ENCODE measurements at places on chromosomes 2 and 18. TPM values are rescaled to one million over a fixed set of nuclear protein-coding genes. Genes with fewer than 3 reads are reported as not detected.

SEMA4F gene
- total RNA-seq: 10.8 TPM

YES1 gene
- total RNA-seq: 48.5 TPM

- no peaks in the 10 kb centered on the region for H3K36me3 ChIP-seq
- H3K27ac ChIP-seq: no peak overlapping the region
- H3K27me3 ChIP-seq: no peaks in the 10 kb centered on the region
- no peaks in the 10 kb centered on the region for H3K4me1 ChIP-seq
- no peak for DNase-seq
Measured at GRCh38 chr2:158777077-158777476, 18.0 kb upstream of the DAPL1 start.

GRCh38 chr2:191031256-191031655 lies 17.3 kb upstream of the STAT1 start:
- H3K27me3 ChIP-seq: no peaks in the 10 kb centered on the region
- H3K27ac ChIP-seq: no peak overlapping the region
- no peak overlapping the region for H3K4me3 ChIP-seq

DNA sequence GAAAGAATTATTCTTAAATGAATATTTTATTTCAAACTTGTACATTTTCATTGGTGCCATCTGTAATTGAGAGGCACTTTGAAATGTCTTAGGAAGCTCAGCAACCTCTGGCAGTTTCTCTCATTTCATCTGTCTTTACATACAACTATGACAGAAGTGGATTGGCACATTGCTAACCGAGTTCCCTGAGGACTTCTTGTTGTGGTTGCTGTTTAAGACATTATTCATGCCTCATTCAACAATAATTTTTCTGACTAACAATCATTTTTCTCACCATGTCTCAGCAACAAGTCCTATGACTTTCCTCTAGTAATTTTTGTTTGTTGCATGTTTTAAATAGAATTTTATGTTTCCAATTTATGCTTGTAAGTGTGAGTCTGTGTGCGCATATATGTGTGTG lies 284.0 kb upstream of the CWC22 start:
- no peaks in the 10 kb centered on the region for H3K4me1 ChIP-seq
- H3K27ac ChIP-seq: no peak overlapping the region
- no peaks in the 10 kb centered on the region for H3K27me3 ChIP-seq
- H3K36me3 ChIP-seq: no peaks in the 10 kb centered on the region
- H3K4me3 ChIP-seq: no peak overlapping the region

DNA sequence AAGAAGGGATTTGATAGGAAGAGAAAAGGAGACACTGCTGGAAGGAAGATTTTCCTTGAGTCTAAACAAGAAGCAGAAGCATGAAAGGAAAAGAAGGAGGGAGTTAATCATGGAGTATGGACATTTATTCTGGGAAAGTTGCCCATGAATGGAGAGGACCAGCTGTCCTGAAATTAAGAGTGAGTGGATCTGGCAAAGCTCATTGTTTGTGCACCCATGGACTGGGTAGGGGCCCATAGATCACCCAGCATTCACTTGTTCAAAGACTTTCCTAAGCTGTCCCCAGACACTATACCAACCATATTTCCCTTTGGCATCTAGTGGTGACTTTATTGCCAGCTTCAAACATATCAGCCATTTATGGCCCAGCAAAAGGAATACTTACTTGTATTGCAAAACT lies 422.7 kb downstream of the FBXO15 start:
- no peak for DNase-seq
- no peaks in the 10 kb centered on the region for H3K4me1 ChIP-seq
- H3K36me3 ChIP-seq: no peaks in the 10 kb centered on the region
- no peak overlapping the region for H3K4me3 ChIP-seq

- no peaks in the 10 kb centered on the region for H3K36me3 ChIP-seq
- H3K4me1 ChIP-seq: peaks cover 8% of the 10 kb centered on the region
- H3K27me3 ChIP-seq: peaks cover 32% of the 10 kb centered on the region
- H3K27ac ChIP-seq: peak overlapping the region; percentile 53
Measured at GRCh38 chr18:79393635-79394533, 1.8 kb upstream of the NFATC1 start.

- H3K27me3 ChIP-seq: no peaks in the 10 kb centered on the region
- H3K4me3 ChIP-seq: no peak overlapping the region
- H3K36me3 ChIP-seq: no peaks in the 10 kb centered on the region
- H3K4me1 ChIP-seq: no peaks in the 10 kb centered on the region
Measured at GRCh38 chr18:22912835-22913234, 20.3 kb upstream of the RBBP8 start.

DNA sequence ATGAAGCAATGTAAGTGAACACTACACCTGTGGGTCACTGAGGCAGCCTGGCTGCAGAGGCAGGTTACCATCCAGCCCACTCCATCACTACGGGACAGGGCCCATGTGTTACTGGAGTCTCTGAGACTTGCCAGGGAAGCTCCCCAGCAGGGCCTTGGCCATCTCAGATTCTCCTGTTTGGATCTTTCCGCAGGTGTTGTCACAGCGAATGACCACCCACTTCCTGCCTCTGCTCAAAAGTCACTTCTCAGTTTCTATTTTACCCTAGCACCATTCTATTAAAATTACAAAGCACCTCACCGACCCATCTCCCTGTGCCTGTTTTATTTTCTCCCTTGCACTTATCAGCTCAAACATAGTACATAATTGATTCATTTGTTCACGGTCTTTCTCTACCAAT lies 34.5 kb upstream of the L3MBTL4 start:
- H3K27me3 ChIP-seq: no peaks in the 10 kb centered on the region
- no peak for DNase-seq
- H3K4me3 ChIP-seq: no peak overlapping the region
- no peaks in the 10 kb centered on the region for H3K36me3 ChIP-seq
- H3K4me1 ChIP-seq: no peaks in the 10 kb centered on the region

GRCh38 chr2:22855081-22855480 lies 529.9 kb upstream of the KLHL29 start:
- H3K4me1 ChIP-seq: no peaks in the 10 kb centered on the region
- no peak for DNase-seq
- H3K27ac ChIP-seq: no peak overlapping the region
- H3K27me3 ChIP-seq: no peaks in the 10 kb centered on the region
- no peaks in the 10 kb centered on the region for H3K36me3 ChIP-seq

- H3K36me3 ChIP-seq: no peaks in the 10 kb centered on the region
- no peak overlapping the region for H3K27ac ChIP-seq
- H3K4me3 ChIP-seq: no peak overlapping the region
- H3K27me3 ChIP-seq: no peaks in the 10 kb centered on the region
Measured at GRCh38 chr2:196924051-196924450, 2.5 kb downstream of the PGAP1 start.

DNA sequence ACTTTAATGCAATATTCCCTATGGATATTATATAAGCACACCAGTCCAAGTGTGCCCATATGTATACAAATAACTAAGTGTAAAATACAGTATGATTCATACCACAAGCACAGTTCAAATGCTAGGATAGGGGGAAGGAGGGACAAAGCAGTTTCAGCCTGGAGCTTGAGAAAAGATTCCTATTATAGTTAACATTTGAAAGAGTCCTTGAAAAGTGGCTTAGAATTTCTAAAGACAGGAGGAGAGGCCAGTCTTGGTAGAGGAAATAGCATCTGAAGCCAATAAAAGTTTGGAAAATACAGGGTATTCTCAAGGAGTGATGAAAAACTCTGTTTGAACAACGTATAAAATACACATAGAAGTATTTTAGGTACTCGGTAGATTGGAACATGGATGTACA lies 173.4 kb upstream of the CWC22 start:
- H3K27me3 ChIP-seq: no peaks in the 10 kb centered on the region
- H3K36me3 ChIP-seq: no peaks in the 10 kb centered on the region
- no peak overlapping the region for H3K4me3 ChIP-seq
- no peak for DNase-seq
- no peak overlapping the region for H3K27ac ChIP-seq
- H3K4me1 ChIP-seq: no peaks in the 10 kb centered on the region

DNA sequence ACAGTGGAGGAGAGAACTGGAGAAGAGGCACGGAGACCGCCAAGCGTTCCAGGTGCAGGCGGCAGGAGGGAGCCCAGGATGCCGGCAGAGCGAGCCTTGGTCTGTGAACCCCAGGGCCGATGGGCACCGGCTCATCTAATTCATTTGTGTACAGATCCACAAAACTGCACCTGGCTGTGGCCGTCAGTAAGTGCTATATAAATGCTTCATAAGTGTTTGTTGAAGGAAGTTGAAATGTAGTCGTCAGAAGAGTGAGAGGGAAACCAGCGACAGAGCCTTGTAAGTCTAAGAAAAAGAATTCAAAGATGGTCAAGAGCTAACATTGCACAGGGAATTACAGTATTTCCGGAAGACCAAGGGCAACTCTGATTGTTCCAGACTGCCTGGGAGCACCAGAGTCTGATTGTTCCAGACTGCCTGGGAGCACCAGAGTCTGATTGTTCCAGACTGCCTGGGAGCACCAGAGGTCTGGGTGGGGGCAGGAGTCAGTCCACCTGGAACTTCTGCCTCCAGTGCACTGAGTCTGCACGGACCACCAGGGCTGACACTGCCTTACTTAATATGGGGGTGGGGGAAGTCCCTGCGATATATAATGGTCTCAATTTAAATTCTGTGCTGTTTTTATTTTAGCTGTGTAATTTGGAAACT lies 112.3 kb downstream of the BCL2 start:
- no peak overlapping the region for H3K4me3 ChIP-seq
- H3K36me3 ChIP-seq: no peaks in the 10 kb centered on the region
- no peak for DNase-seq
- H3K27ac ChIP-seq: no peak overlapping the region
- no peaks in the 10 kb centered on the region for H3K4me1 ChIP-seq

GRCh38 chr2:142531377-142531776 lies 346.1 kb upstream of the KYNU start:
- no peak overlapping the region for H3K27ac ChIP-seq
- no peaks in the 10 kb centered on the region for H3K27me3 ChIP-seq
- H3K4me3 ChIP-seq: no peak overlapping the region
- H3K36me3 ChIP-seq: no peaks in the 10 kb centered on the region
- H3K4me1 ChIP-seq: no peaks in the 10 kb centered on the region
- DNase-seq: no peak

DNA sequence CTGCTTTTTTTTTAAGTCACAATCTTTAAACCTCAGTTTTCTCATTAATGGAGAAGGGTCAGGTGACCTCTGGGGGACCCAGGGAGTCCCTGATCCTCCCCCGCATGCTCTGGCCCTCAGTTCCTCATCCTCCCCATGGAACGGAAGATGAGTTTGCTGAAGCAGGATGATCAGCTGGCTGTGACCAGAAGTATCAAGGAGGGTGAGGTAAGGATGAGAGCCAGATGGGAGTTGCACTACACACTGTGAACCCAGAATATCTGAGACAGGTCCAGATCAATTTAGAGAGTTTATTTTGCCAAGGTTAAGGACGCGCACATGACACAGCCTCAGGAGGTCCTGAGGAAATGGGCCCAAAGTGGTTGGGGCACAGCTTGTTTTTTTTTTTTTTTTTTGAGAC lies 3.8 kb downstream of the CATIP start:
- peaks cover 18% of the 10 kb centered on the region for H3K4me1 ChIP-seq
- DNase-seq: no peak
- H3K4me3 ChIP-seq: no peak overlapping the region
- H3K27me3 ChIP-seq: no peaks in the 10 kb centered on the region
- H3K27ac ChIP-seq: peak overlapping the region; percentile 48

- H3K4me1 ChIP-seq: no peaks in the 10 kb centered on the region
- H3K4me3 ChIP-seq: no peak overlapping the region
- peak; percentile 50 for DNase-seq
- no peaks in the 10 kb centered on the region for H3K27me3 ChIP-seq
Measured at GRCh38 chr2:26982102-26982742, 11.8 kb downstream of the MAPRE3 start.
